ENCODE measurements at places on chromosomes 5 and 9.
A peak's percentile ranks its signal among the peaks of the same experiment; 100 is the strongest.

- ATAC-seq: peak; percentile 43
These were observed 34.0 kb downstream of the ADAM19 start for GRCh38 chr5:157541447-157542118.

DNA sequence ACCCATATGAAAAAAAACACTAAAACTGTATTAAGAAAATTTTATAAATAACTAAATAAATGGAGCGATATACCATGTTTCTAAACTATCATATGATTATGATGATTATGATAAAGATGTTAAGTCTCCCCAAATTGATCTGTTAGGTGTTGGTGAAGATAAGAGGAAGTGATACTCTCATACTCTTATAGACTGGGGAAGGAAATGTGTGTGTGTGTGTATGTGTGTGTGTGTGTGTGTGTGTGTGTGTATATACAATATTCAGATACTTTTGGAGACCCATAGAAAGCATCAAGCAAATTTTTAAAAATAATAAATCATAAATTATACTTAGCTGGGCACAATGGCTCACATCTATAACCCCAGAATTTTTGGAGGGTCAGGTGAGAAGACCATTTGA, 62.9 kb downstream of the TMEM232 start:
- no peak for ATAC-seq

DNA sequence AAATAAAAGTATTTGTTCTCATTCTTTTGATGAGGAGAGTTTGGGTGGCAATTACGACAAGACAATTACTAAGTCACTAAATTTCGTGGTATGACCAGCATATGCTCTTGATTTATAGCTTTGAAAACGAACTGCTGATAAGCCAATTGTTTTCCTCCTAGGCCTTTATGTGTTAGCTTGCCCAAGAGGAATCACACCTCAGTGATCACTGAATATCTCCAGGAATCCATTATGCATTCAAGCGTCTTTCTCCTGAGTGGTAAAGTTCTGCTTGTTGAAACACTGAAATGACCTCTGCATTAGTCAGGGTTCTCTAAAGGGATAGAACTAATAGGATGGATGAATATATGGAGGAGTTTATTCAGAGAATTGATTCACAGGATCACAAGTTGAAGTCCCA, 677.7 kb upstream of the MEF2C start:
- ATAC-seq: no peak

GRCh38 chr9:136848393-136849037, 694 bp upstream of the PHPT1 start:
- peak; percentile 12 for ATAC-seq

DNA sequence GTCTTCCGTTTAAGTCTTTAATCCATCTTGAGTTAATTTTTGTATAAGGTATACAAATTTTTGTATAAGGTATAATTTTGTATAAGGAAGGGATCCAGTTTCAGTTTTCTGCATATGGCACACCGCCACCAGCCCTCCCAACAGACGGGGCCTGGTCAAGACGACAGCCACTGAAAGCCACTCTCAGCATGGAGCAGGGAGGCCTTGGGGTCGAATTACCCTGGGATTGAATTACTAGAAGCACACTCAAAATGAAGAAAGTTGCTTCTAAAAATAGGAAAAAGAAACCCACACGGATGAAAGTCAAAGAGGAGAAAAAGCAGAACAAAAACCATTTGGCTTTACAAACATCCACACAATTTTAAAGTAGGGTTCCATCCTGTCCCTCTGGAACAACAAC, 586.2 kb upstream of the ADAMTS16 start:
- ATAC-seq: no peak

GRCh38 chr5:42950456-42951292, 89.4 kb downstream of the ANXA2R start:
- ATAC-seq: peak; percentile 81

- ATAC-seq: no peak
These were observed 3.6 kb downstream of the NEURL1B start for GRCh38 chr5:172644711-172645110.

DNA sequence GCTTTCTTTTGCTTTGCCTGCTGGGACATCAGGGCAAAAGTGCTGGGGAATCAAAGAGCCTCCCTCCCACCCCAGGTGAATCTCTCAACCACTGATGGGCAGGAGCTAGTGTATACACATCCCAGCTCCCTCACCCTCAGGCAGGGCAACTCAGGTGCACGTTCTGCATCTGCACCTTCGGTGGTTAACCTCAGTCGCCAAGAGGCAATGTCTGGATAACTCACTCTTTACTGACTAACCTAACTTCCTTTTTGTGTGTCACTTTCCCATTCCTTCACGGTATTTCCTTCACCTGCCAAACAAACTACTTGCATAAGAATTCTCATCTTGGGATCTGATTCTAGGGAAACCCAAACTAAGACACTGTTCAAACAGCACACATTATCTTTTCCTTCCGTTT, 26.3 kb downstream of the CNTFR start:
- no peak for ATAC-seq

GRCh38 chr5:113617191-113617796, 103.8 kb downstream of the YTHDC2 start:
- no peak for ATAC-seq

DNA sequence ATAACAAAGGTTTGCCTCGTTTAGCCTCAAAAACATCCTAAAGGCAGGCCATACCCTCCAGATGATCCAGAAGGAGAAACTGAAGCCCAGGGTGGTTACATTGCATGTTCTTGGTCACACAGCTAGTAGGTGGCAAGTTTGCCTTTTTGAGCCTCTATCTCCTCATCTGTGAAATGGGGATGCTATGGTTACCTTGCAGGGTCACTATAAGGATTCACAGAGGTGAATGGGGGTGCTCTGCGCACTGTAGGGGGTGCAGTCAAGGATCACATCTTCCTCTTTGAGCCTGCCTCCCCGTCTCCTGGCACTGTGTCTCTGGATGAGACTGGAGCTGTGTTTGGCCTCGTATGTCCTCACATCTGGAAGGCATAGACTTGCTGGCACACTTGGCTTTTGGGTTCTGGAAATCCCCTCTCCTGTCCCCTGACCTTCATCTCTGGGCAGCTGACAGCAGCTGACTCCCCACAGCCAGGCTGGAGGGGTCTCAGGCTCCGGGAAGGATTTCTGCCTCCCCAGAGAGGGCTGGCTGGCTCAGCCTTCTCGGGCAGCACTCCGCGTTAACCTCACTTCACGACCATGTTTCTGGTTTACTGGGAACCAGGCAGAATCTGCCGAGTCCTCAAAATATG, 167.7 kb downstream of the RGS3 start:
- ATAC-seq: peak; percentile 14

GRCh38 chr5:13859270-13860065, 85.0 kb downstream of the DNAH5 start:
- no peak for ATAC-seq

DNA sequence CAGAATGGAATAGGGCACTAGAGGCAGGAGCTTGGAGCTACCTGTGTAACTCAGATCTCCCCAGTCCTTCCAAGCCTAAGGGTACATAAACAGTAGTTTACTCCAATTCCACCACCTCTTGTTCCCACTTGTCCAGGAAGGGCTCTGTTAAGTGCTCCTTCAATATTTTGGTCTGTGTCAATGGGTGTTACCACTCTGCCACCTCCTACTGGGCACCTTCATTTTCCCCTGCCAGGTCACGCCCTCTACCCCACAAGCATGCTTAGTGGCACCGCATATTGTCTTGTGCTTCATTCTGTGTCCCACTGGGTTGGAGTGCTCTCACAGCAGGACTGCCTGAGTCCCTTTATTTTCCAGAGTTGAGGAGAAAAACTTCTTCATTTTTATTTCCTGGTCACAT, 459.8 kb downstream of the ARHGEF28 start:
- no peak for ATAC-seq

DNA sequence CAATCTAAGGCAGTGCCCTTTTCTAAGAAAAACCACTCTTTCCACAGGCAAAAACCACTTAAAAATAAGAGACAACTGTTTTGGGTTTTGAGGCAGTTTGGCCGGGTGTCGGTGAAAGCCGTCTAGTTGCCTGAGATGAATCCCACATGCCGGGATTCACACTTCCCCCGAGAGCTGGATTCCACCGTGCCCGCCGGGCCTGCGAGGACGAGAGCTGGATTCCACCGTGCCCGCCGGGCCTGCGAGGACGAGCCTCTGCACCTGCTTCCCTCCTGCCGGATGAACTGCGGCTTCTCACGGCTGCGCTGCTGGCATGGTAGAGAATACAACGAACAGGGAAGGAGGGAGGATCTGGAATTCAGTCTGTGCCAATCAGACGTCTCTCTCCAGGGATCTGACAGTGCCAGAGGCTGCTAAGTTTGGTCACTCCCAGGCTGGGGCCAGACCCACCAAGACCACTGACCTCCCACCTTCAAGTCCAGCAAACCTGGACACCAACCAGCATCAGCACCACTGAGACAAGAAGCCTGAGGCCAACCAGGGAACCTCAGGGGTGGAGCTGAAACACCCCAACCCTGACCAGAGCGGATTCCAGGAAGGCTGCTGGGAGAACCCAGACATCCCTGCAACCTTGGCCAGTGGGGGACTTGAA, 23.0 kb downstream of the VAV2 start:
- no peak for ATAC-seq

DNA sequence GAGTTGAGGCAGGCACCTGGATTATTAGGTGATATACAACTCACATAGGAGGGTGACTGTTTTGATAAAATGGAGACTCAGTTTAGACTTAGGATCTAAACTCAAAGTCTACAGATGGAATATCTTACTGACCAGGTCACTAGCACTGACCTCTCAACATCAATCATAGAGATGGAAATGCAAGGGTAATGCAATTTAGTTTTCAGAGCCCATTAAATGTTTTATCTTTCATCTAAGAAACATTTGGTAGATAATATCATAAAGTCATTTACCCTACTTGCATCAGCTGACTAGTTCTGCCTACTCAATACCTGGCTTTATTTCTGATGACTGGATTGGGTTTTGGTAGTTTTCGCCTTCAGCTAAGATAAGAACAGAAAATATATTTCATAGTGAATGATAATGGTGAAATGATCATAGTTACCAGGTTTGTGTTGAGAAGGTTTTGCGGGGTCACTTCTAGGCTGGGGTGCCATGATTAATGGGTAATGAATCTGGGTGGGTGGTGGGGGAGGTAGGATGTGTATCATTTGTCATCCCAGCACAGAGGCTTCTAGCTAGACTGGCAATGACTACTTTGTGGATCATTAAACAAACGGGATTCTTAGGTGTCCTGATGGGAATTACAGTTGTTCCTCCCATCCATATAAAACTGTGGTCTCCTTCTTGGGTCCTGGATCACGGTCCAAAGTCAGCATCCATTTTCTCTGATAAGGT, 173.4 kb downstream of the PPP2R2B start:
- peak; percentile 19 for ATAC-seq

DNA sequence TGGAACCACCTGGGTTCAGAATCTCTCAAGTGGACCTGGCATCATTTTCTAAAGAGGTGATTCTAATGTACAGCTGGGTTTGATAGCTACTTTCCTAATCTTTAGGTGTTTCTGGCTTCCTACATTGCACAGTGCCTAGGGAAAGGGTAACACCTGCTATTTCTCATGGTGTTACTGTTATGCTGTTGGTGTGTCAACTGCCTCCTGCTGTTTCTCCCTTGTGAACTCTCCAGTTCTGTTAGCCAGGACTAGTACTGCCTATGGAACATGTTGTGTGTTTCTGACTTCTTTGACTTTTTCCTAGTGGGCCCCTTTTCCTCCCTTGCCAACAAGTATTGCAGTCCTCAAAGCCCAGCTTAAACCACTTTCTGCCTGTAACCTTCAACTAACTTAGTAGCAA, 5.5 kb downstream of the ARHGEF28 start:
- no peak for ATAC-seq

GRCh38 chr9:134699343-134699740, 57.7 kb downstream of the COL5A1 start:
- ATAC-seq: no peak

GRCh38 chr5:42881416-42882117, 69.9 kb upstream of the SELENOP start:
- ATAC-seq: no peak

DNA sequence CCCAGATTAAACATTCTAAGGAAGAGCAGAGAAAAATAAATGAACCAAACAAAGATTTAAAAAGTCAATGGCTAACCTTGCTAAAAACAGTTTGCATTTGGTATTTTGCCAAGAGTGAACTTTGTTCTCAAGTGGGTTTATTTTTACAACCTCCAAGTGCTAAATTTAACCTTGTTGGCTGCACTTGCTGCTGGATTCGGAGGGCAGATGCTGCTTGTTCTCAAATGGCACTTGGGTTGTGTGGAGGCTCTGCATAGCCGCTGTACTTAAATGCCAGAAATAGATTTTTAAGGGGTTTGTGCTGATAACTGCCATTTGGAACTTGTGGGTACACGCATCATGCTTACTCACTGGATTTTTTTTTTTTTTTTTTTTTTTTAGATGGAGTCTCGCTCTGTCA, 13.3 kb upstream of the SPATA24 start:
- ATAC-seq: no peak

GRCh38 chr5:164230341-164230740, 724.9 kb downstream of the MAT2B start:
- no peak for ATAC-seq

DNA sequence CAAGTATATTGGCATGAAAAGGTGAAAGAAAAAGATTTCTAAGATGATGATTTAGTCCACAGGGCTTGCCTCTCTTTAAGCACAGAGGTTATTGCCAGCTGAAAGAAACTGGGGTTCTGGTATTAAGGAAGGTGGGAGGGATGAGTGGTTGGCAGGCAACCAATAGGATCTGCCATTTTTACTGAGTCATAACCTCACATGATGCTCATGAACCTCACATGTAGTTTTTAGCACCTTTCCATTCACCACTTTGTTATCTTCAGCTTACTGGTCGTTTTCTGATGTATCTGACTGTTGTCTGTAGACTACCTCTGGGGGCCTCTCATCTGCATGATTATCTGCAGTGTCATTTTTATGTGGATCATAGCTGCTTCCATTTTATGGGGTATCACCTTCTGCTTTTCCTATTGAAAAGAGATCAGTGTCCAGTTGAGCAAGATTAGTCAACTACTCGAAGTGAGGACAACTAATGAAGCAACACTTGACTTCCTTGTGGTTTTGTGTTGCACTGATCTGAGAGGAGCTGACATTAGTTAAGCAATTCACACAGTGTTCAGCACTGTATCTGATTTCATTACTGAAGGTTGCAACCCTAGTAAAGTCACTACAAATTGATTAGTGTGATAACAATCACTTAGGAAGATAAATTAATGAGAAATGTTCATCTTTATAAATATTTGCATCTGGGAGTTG, 186.3 kb downstream of the SGCD start:
- ATAC-seq: no peak

DNA sequence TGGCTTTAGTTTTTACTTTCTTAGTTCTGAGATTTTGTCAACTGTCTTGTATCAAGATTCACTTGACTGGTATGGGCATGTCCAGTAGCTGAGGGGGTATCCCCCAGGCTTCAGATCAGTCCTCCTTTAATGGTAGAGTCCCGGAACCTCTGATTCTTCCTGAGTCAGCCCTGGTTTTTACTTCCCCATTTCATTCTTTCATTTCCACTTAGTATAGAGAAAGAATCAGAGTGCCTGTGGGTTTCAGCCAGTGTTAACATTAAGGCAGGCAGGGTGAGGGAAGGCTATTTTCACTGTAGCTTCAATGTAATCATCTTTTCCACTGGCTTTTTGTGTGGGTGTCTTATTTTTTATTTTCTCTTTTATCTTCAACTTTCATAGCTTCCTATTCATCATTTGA, 8.3 kb upstream of the COMMD10 start:
- no peak for ATAC-seq
